Activated CD4-positive, alpha-beta T cell treated with anti-CD3 and anti-CD28 coated beads, Interleukin-2, amount 10 ng/mL, durations not matched to agents 24 days and 14 days (primary cell): ENCODE measurements at places on chromosomes 2 and 18.

- H3K4me3 ChIP-seq, result no peak overlapping the region
- no peaks in the 10 kb centered on the region for H3K27me3 ChIP-seq
- H3K36me3 ChIP-seq, result peaks cover 26% of the 10 kb centered on the region
- peaks cover 39% of the 10 kb centered on the region for H3K4me1 ChIP-seq
- H3K27ac ChIP-seq, result peak overlapping the region; percentile 68
Measured at GRCh38 chr2:215970425-215970824, 42.9 kb downstream of the MREG start.

DNA sequence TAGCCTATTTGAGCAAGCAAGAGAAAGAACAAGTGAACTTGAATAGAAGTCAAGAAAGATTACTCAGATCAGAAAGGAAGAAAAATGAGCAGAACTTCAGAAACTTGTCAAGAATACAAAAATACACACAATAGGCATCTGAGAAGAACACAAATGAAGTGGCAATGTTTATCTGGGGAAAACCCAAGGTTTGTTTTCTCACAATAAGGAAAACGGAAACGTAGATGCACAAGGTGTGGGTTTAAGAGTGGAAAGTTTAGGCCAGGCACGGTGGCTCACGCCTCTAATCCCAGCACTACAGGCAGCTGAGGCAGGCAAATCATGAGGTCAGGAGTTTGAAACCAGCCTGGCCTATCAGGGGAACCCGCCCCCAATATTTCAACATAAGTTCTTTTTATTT lies 159.5 kb upstream of the GYPC start:
- H3K27me3 ChIP-seq, result peaks cover 5% of the 10 kb centered on the region
- no peaks in the 10 kb centered on the region for H3K36me3 ChIP-seq
- no peak overlapping the region for H3K27ac ChIP-seq
- peak; percentile 33 for DNase-seq

- H3K27me3 ChIP-seq, result no peaks in the 10 kb centered on the region
- H3K4me1 ChIP-seq, result peaks cover 8% of the 10 kb centered on the region
- peaks cover 37% of the 10 kb centered on the region for H3K36me3 ChIP-seq
- no peak for DNase-seq
- no peak overlapping the region for H3K27ac ChIP-seq
Measured at GRCh38 chr18:42045346-42045745, 90.3 kb downstream of the PIK3C3 start.

GRCh38 chr2:49801898-49802450 lies 647.7 kb upstream of the FSHR start:
- no peaks in the 10 kb centered on the region for H3K4me1 ChIP-seq
- H3K4me3 ChIP-seq, result no peak overlapping the region
- H3K36me3 ChIP-seq, result no peaks in the 10 kb centered on the region
- DNase-seq, result no peak
- H3K27ac ChIP-seq, result no peak overlapping the region
- no peaks in the 10 kb centered on the region for H3K27me3 ChIP-seq
